ENCODE measurements at places on chromosomes 1 and 21.

DNA sequence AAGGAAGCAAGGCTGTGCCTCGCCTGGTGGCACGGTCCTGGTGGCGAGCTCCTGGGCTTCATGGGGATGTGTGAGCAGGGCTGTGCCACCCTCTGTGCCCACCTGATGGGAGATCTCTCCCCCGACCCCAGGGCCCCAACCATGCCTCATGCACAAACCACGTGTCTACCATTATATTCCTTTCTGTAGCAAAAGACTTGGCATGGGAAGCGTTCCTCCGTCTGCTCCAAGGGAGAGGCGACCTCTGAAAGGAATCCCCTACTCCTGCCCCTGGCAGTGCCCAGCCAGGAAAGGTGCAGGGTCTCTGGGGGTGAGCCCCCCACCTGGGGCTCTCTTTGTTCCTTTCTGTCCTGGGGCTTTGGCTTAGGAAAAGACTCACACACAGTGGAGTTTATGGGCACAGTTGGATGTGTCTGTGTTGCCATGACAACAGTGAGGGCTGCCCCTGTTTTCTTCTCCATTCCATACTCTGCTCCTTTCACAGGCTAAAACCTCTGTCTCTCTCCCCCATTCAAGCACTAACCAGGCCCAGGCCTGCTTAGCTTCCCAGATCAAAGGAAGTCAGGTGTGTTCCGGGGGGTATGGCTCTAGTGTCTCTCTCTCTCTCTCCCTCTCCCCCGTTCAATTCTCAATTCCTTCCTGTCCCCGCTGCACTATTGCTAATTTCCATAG, 21.4 kb upstream of the LRRN2 start:
- peaks cover 10% of the 10 kb centered on the region for H3K27me3 ChIP-seq
- no peak overlapping the region for H3K4me3 ChIP-seq
- H3K27ac ChIP-seq, result no peak overlapping the region
- no peaks in the 10 kb centered on the region for H3K4me1 ChIP-seq

DNA sequence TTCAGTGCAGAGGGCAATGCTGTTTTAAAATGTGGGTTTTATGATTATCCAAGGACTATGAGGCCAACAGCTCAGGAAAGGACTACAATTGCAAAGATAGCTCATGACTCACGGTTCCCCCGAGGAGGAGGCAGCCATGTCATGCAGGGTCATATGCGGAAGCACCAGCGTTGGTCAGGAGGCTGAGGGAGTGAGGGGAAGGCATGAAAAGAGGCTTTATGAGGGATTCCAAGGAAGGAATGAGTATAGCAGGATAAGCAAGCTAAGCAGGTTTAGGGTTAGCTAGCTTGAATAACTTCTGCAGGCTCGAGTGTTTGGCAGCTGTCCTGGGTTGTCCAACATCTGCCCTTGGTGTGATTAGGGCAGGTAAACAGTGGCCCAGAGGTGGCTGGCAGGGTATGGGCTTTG, 495.1 kb downstream of the SETD4 start:
- H3K4me3 ChIP-seq, result no peak overlapping the region
- no peaks in the 10 kb centered on the region for H3K36me3 ChIP-seq
- no peak for DNase-seq
- no peaks in the 10 kb centered on the region for H3K27me3 ChIP-seq

- H3K36me3 ChIP-seq, result no peaks in the 10 kb centered on the region
- peaks cover 17% of the 10 kb centered on the region for H3K27me3 ChIP-seq
- H3K27ac ChIP-seq, result no peak overlapping the region
- DNase-seq, result peak; percentile 21
Observed at GRCh38 chr1:212513586-212513985, 80.9 kb downstream of the NENF start.

- no peak overlapping the region for H3K27ac ChIP-seq
- H3K4me1 ChIP-seq, result no peaks in the 10 kb centered on the region
- no peak overlapping the region for H3K4me3 ChIP-seq
- no peaks in the 10 kb centered on the region for H3K36me3 ChIP-seq
- no peaks in the 10 kb centered on the region for H3K27me3 ChIP-seq
Observed at GRCh38 chr1:160161965-160162705, 10.7 kb downstream of the ATP1A4 start.

Measured in A673 (cell line).